ENCODE measurements at places on chromosomes 2 and 18.

GRCh38 chr2:218082586-218083351, 13.7 kb downstream of the RUFY4 start:
- no peak for DNase-seq

DNA sequence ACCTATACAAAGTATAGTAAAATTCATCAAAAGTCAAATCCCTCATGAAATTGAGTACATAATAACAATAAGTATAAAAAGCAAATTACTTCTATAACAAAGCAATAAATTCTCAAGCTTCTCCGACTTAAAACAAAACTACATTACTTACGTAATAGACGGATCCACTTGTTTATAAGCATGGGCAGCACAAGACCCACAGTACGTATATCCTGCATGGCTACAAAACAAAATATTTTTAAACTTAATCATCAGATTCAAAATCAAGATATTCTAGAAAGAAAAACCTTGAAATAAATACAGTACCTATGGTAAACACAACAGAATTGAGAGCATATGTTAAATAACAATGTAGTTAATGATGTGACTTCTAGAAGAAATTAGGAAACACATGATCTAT, 78.9 kb downstream of the MEMO1 start:
- DNase-seq: no peak

DNA sequence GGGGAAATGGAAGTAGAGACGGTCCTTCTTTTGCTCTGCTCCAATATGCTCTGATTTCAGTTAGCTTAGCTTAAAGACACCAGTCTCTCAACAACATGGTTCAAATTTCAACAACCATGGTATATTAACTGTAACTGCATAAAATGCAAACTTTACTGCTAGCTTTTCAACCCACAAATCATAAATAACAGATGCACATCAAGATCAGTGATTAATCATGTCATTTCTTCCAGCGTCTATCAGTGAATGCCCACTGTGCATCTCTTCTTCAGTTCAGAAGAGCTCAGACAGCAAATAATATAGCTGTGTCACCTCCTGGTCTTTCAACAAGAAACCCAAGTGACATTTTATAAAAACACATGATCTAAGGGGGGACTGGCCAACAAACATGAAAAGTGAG, 12.6 kb downstream of the PECR start:
- no peak for DNase-seq

- DNase-seq: no peak
These were observed 17.1 kb upstream of the SOCS6 start for GRCh38 chr18:70271742-70272141.

GRCh38 chr2:34979148-34979547, 1376.4 kb upstream of the CRIM1 start:
- DNase-seq: no peak

DNA sequence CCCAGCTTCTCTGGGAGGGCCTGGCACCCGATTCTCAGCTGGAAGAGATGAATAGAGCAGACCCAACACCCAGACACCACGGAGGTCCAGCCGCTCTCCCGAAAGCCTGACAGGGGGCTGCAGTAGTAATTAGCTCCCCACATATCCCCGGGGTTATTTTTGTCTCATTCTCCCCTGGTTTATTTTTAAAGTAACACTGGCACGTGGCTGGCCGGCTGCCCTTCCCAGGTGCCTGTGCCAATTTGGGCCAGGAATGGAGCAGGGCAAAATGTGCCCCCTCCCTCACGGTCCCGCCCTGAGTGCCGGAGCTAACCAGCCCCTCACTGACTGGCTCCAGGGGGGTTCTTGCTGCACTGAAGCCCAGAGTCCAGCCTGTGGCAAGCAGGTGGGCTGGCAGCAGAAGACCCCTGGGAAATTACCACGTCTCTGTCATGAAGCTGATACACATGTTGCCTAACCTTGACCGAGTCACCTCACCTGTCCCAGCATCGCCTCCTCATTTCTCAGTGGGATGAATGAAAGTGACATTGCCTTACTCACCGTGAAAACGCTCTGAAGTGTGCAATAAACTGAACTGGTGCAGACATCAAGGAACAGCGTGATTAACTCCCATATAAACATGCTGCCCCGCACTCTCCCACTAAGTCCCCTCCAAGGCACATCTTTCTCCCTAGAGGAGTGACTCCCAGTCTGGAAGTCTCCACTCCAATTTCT, 18.4 kb downstream of the KCNK3 start:
- DNase-seq: no peak

DNA sequence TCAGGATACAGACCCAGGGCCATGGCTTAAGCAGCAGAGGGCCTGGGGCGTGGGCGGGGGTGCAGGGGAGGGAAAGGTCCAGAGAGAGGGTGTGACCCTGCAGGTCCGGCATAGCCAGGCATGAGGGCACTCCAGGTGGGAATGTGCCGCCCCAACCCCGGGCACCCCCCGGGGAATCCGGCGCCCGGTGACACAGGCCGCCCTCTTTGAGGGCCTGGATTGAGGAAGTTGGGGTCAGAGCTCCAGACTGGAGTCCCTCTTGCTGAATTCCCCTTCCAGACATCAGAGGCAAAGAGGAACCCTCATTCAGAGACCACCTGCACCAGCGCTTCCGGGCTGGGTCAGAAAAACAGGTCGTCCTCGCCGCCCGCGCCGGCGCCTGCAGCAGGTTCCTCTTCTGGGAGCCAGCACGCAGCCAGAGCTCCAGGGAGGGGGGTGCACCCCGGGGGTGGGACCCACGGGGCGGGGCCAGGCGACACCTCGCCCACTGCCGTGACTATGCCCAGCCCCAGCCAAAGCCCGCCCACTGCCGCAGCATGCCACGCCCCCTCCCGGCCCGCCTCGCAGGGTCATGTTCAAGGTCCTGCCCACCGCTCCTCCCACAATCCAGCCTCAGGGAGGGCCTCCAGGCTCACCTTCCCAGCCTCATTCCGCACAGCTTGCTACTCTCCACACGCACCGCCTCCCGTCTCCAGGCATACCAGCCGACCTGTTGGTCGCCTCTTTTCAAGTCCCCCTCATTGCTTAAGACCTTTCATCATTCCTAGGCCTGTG, 98.3 kb upstream of the ID2 start:
- peak; percentile 84 for DNase-seq

GRCh38 chr2:241678307-241678706, 8.3 kb downstream of the DTYMK start:
- no peak for DNase-seq

- no peak for DNase-seq
These were observed 119.1 kb downstream of the LRATD1 start for GRCh38 chr2:14751581-14751980.

DNA sequence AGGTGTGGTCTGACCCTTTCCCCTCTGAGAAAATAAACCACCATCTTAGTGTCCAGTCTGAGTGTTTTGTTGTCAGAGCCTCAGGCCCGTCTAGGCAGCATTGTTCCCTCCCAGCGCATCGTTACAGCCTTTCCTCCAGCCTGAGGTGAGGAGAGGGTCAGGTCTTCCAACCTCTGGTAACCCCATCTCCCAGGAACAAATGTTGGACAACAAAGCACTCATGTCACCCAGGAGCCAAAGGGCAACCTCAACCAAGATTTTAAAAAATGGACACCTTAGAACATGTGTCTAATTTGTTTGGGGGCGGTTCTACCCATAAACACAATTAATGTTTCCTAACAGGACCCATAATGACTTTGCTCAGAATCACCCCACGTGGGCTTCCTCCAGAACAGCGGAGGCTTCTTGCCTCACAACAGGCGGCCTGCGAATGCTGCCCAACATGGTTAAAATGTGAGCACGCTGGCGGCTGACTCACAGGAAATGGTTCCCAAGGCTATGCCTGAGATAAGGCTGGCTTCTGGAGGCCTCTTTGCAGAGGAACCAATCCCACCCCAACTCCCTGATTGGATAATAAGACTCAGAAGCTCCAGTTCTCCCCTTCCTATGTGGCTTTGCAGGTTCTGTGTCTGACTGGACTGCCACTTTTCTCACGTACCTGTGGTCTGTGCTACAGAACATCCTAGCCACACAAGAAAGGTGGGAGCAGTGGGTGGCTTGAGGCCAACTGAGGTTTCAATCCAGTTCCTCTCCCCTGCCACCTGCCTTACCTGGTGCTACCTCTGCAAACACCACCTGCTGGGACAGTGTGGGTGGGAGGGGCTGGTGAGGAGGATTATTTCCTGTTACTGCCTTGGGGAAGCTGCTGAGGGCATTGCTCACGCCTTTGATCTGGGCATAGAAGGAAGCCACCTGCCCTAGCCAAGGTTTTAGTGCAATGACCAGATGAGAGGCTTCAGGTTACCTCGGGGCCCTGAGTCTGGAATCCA, 108.8 kb downstream of the B3GNT2 start:
- DNase-seq: peak; percentile 56

- DNase-seq: peak; percentile 29
These were observed 605 bp downstream of the REV1 start for GRCh38 chr2:99489063-99489760.

DNA sequence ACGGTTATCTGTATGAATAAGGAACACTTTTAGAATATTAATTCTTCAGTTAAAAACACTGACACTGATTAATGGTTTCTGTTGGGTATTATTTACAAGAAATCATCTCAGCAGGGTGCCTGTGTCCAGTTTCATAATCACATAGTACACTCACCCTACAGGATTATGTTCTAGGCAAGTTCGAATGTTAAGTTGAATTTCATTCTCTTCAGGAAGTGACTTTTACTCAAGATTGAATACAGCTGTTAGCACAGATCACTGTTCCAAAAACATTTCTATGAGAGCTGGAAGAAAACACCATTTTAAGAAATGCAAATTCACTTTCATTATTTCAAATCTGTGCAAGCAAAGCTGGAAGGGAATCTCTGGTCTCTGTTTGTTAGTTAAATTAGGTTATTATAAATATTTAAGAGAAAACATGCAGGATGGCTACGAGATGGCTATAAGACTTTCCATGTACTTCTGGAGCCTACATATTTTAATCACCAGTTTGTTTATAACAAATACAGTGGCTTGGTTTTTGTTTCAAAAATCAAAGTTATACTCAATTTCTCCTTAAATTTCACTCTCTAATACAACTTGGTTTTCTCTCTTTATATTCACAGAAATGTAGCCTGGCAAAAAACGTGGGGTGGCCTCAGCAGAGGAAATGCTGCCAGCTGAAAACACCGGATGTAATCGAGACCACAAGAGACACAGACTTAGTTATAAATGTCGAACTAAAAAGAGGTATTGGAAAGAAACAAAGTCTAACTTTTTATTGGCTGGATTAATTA, 65.8 kb downstream of the RBMS1 start:
- DNase-seq: no peak

DNA sequence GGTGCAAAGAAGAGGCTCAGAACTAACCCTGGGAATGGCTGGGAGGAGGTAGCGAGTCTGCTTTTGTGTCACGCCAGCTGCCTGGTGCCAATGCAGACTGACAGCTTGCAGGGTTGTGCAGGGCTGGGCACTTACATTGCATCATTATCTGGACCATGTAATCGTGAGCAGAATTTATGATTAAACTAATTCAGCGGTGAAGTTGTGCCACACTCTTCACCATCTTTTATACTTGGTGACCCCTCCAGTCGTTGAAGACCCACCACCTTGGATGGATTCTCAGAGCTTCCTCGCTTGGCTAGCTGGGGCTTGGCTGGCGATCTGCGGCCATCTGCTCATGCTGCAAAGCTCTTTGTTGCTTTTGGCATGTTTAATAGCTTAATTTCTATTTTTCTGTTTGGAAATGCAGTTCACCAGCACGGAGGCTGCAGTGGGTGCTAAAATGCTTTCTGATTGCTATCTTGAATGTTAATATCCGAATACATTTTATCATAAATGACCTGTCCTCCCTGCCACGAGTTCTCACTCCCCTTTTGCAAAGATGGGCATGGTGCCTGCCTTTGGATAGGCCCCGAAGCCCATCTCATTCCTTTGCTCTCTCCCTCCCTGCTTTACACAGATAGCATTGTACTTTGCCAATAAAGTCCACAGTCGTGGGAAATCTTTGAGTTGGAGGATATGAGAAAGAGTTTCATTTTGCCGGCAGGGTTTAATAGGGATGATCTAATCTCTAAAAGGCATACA, 188.2 kb downstream of the PRKCE start:
- no peak for DNase-seq

- DNase-seq: no peak
These were observed 192.8 kb downstream of the ARHGAP15 start for GRCh38 chr2:143321994-143322393.

DNA sequence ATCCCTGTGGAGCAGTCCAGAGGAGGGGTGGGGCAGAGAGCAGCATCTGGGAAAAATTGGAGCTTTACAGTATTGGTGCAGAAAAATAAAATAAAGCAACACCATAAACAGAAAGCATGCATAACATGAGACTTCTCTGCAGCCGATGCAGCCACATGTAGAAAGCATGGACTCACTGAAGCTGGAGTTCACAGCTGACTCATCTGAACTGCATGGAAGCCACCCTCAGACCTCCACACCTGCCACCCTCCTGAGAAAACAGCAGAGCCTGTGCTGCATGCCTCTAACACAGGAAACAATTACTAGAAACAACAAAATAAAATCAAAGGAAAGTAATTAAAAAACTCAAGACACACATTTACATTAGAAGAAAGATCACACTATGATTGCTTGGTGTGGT, 169.4 kb upstream of the ALKAL2 start:
- DNase-seq: no peak

DNA sequence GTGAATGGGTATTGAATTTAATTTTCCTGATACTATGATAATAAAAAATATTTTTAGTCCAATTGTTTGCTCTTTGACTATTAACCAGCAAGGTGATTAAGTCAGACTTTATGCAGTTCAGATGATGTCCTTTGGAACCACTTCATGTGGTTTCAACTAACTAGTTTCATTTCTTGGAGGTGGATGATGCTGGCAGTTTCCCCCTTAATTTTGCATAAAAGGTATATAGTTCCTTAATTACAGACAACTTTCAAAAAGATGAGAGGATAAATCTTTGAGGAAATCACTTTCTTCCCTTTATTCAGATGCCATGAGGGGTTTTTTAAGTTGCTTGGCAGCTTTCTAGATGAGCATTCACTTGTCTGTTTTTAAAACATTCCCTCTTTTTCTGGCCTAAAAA, 223.1 kb downstream of the PHLPP1 start:
- DNase-seq: no peak

DNA sequence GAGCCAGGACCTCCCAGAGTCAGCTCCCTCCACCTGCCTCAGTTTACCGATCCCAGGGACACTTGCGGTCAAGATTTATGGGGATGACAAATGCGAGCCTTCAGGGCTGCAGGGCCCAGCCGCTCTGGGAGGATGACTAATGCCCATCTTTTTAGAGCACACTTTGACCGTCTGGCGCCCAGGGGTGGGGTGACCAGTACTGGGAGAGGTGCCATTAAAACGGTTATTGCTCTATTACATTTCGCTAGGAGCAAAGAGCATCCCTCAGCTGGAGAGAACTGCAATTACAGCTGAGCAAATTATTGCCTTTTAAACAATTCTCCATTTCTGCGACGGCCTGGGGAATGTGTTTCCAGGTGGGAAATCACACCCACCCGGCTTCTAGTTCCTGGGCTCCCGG, 42.6 kb upstream of the HPCAL1 start:
- no peak for DNase-seq

DNA sequence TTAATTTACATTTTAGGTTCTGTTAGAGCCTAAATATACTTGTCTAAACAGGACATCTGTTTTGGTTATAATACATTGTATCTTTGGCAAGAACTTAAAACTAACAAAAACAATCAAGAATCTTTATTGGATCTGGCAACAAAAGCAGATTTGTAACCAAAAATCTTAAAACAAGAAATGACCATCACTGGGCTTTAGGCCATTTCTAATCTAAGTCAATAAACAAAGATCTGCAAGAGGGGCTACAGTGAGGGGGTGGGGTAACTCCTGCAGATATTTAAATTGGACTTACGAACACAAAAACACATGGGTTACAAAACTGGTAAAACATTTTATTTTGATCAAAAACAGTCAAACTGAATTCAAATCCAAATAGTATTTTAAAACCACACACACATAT, 77.3 kb downstream of the SRBD1 start:
- DNase-seq: no peak

GRCh38 chr2:227625420-227625819, 8.1 kb downstream of the SCYGR4 start:
- no peak for DNase-seq
